Stimulated activated CD8-positive, alpha-beta memory T cell treated with anti-CD3 and anti-CD28 coated beads, Interleukin-7, amount 100 ng/mL, for 4 hours (primary cell): ENCODE measurements at places on chromosomes 1 and 21.

DNA sequence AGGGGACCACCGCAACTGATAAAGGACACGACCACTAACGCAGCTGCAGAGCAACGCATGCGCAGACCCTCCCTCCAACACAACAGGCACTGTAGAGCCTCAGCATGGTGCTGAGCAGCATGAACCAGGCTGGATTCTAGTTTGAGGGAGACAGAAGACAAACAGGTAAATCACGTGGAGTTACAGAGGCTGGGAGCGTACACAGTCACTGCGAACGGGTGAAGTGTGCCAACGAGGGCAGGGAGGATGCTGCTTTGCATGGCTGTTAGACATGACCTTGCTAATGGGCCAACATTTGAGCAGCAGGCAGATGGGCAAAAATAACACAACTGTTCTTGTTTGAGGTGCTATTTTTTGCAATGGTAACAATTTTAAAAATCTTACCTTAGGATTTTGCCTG is 55.2 kb upstream of the NADK start:
- no peak for DNase-seq

DNA sequence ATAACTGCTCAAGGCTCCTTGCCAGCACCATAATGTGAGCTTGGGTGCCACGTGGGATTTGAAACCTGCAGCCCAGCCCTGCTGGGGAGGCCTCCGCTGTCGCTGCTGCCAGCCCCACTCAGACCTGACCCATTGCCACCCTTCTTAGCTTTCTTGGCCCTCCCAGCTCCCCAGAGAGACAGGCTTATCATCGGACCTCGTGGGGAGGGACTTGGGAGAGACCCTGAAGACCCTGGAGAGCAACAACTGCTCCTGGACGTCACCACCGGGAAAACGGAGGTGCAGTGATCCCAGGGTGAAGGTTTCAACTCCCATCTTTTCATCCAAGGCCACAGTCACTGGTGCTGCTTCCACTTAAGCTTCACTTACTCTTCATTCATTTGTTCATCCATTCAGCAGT is 596.1 kb downstream of the PTPRU start:
- no peak for DNase-seq

- no peak for DNase-seq
Measured at GRCh38 chr1:25196830-25197229, 35.5 kb downstream of the SYF2 start.

DNA sequence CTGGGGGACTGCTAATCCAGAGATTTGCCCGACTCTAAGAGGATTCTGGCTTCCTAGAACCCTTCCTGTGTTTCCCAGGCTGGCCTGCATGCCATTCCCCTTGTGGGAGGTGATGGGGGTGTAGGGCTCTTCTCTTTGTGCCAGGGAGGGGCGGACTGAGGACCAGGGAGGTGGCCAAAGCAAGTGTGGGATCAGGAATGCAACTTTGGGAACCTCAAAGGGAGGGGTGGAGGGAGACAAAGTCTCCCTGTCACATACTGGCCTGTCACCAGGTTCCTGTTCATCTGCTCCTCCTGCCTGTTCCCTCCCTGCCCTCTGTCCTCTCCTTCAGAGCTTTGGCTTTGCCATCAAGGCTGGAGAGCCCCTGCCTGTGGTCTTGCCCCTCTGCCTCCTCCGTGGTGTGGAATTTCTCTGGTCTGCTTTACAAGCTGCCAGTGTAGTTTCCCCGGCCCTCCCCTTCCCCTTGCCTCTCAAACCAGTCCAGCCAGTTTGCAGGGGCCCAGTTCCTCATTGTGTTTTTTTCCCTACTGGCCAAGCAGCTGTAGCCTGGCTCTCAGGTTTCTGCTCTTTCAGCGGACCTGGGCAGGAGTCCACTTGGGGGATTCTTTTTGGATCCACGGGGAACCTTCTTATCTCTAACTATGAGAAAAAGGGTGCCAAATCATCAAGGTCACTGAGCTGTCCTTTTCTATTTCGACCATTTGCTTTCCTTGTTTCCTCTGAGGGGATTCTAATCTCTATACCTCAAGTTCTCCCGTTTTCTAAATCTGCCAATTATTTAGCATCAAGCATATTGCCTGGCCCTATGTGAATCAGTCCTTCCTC is 1.8 kb downstream of the CGN start:
- no peak for DNase-seq

GRCh38 chr1:110341872-110342331 is 2.7 kb downstream of the RBM15 start:
- no peak for DNase-seq

- DNase-seq, result no peak
Measured at GRCh38 chr1:93842750-93843500, 36.1 kb downstream of the DNTTIP2 start.

- DNase-seq, result no peak
Measured at GRCh38 chr1:245859493-245860114, 647.5 kb downstream of the SMYD3 start.

GRCh38 chr1:221712776-221713431 is 29.0 kb downstream of the DUSP10 start:
- peak; percentile 73 for DNase-seq

- no peak for DNase-seq
Measured at GRCh38 chr1:10712568-10713362, 83.7 kb downstream of the CASZ1 start.

DNA sequence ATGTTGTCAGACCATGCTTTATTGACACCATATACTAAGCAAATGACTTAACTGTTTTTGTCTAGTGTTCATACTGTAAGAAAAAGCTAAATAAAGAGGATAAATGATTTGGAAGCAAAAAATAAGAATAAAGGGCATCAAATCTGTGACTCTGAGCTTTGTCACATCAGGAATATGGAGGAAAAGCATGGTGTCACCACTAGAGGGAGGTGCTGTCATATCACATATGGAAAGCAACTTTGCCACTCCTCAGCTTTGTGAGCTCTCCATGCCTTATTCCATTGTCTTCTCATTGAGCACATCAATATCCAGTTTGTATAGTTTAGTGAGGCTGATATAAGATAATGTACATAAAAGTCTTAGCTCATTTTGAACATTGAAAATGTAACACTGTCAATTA is 20.8 kb upstream of the GBP1 start:
- DNase-seq, result no peak

DNA sequence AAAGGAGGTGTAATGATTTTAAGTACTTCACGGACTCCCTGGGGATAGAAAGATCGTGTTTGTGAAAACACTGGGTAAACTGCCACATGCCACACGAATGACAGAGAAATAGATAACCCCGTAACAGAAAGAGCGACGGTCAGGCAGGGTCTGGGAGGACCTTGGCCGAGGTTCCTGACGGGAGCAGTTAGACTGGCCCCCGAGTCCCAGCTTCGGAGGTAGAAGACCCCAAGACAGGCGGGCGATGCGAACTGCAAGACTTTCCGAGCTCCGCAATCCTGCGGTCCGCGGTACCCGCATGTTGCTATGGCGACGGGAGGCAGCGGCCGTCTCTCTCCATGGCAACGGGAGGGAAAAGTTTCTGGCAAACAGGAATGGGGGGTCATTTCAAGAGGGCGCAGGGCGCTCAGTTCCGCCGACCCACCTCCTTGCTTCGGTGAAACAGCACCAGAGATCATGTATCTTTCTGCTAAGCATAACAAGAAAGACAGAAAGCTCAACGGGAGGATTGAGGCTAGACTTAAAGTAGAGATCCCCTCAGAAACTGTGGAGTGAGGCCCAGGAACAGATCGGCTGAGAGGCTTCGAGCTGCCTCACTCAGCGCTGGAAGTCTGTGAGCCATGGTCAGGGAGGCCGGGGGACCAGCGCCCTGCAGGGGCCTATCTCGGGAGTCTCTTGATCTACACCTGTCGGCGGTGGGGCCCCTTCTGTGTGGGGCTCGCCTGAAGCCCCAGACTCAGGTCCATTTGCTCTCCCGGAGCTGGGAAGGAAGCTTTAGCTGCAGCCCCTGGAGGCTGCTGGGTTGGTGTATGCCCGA is 685 bp upstream of the SYT6 start:
- DNase-seq, result no peak

DNA sequence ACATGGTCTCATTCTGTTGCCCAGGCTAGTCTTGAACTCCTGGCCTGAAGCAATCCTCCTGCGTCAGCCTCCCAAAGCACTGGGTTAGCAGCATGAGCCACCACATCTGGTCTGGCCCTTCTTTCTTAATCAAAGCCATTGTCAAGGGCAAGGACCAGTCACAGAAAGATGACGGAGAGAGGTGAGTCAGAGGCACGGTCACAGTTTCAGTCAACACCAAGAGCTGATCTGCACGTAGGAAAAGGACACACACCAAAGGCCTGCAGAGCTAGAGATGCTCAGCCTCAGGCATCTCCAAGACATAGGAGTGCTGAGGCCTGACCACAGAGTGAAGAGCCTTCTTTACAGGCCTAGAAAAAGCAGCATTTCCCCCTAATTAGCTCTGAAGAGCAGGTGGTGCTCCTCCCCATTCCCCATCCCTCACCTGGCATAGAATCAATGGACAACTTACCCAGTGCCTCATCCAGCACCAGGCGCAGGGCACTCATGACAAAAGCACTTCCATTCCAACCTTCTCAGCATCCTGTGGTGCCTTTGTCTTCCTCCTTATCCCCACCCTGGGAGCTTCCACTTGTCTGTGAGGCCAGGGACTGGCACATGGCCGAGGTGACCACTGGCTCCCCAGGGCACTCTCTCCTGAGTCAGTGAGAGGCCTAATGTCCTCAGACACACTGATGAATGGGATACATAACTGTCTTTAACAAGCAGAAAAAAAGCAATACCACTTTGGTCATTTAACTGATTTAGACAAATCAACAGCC is 139.8 kb downstream of the AJAP1 start:
- DNase-seq, result no peak

DNA sequence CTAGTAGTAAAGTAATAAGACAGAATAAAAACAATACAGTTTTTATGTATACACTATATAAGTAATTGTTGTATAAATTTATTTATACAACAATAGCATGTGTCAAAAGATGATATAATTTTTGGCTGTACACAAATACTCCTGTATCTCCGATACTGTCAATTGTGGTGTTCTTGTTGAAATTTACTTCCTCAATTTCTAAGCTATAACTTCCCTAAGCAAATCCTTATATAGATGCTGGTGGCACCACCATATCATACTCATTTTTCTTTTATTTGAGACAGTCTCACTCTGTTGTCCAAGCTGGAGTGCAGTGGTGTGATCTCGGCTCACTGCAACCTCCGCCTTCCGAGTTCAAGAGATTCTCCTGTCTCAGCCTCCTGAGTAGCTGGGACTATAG is 141.0 kb upstream of the HP1BP3 start:
- DNase-seq, result no peak
